ENCODE measurements at places on chromosomes 1 and 21.

GRCh38 chr1:30670240-30671060, 52.9 kb downstream of the MATN1 start:
- no peak for DNase-seq

DNA sequence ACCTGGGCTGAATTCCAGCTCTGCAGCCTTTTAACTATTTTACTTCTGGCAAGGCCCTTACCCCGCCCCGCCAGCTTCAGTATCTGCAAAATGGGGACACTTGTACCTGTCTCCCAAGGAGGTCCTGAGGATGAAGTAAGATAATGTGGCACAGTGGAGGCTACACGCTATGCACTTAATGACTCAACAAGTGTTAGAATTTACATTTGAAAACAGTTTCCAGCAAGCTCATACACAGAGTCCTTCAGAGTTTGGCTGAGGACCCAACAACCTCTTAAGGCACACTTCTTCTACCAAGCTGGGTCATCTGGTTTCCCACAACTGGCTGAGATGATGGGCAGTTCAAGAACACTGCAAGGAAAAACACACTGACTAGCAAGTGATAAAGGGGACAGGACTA, 30.2 kb upstream of the SLC22A15 start:
- DNase-seq: no peak

DNA sequence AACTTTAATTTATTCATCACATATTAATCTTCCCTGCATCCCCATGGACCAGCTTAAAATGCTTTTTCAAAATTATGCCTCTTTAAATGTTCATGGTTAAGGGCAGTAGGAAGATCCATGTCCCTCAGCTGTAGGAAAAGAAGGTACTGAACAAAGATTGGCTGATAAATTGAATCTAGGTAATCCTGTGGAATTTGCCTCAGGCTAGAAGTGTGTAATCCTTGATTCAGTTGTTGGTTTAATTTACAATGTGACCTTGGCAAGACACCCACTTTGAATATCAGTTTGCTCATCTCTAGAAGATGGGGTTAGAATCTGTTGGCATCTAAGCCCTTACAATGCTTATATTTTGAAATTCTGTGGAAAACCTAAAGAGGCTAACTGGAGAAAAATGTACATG, 6.1 kb downstream of the TTC4 start:
- no peak for DNase-seq

DNA sequence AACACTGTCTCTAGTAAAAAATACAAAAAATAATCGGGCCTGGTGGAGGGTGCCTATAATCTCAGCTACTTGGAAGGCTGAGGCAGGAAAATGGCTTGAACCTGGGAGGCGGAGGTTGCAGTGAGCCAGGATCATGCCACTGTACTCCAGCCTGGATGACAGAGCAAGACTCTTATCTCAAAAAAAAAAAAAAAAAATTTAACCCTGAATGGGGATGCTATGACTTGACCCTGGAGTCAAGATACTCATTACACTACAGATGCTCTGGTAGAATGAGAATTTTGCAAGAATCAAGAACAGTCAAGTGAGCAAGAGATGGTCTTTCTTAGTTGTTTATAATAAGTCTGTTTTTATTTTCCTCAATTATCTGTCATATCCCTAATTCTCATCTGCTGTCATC, 253.8 kb downstream of the GPR52 start:
- DNase-seq: no peak

- no peak for DNase-seq
Observed at GRCh38 chr1:230068621-230068873, 1.5 kb downstream of the GALNT2 start.

GRCh38 chr1:217965156-217965786, 319.8 kb upstream of the RRP15 start:
- no peak for DNase-seq

DNA sequence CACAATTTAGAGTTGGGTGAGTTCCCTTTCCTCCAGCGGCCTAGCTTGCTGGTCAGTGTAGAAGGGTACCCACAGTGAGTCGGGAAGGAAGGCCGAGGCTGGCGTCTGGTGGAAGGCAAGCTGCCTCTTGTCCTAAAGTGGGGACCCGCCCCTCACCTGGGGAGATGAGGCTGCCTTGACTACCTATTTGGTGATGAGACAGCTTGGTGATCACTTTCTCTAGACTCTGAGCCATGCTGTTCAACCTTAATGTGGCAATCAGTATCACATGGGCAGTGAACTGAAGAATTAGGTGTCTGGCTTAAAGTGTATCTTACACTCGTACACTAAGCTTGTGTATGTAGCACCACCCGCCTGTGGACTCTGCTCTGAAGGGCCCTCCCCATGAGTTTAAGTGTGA, 100.7 kb downstream of the COLGALT2 start:
- no peak for DNase-seq
